ENCODE measurements at places on chromosomes 7 and 10.

DNA sequence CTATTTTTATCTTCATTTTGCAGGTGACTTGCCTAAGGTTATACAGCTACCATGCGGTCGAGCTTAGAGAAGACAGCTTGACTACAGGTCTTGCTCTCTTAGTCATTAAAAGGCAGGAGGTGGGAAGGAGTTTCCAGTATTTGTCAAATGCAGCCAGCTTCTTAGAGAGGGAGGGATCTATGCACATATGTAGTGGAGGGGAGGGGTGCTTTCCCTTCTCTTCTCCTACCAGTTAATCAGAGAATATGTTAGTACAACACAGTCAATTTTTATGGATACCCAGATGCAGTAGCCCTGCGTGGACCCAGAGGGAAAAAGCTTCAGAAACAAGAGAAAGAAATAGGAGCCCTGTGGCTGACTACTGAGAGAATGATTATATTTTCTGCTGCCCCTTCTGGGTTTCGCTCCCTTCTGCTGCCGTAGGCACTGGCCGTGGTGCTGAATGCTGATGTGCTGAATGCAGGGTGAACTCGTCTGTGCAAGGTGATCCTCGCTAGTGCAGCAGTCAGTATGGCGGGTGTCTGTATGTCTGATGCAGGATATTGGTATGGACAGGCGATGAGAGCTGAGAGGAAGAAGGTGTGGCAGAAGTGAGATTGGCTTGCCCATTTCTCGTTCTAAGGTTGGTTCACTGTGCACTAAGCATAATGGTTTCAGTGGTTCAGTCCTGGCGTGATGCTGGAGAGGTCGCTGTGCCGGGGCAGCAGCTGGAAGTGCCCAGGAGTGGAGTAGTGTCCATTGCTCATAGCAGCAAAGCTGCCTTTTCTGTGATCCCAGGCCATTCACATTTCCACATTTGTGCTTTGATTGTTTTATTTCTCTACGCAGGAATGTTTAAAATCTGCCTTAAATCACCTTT lies 189.2 kb upstream of the PODXL start:
- no peak for DNase-seq

GRCh38 chr7:44639671-44640321 lies 33.4 kb downstream of the OGDH start:
- DNase-seq, result peak; percentile 71

DNA sequence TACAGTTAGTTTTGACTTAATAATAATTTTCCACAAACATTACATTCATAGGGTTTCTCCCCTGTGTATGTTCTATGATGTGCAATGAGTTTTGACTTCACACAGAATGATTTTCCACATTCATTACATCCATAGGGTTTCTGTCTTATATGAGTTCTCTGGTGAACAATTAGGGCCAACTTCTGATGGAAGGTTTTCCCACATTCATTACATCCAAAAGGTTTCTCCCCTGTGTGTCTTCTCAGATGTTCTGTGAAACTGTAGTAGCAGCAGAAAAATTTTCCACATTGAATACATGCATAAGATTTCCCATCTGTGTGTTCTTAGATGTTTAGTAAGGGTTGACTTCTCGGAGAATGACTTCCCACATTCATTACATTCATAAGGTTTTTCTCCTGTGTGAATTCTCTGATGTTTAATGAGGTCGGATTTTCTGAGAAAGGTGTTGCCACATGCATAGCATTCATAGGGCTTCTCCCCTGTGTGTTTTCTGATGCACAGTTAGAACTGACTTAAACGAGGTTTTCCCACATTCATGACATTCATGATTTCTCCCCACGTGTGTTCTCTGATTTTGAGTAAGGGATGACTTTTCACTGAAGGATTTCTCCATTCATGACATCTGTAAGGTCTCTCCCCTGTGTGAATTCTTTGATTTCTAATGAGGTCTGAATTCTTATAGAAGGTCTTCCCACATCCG lies 118.5 kb downstream of the ZNF33B start:
- no peak for DNase-seq

DNA sequence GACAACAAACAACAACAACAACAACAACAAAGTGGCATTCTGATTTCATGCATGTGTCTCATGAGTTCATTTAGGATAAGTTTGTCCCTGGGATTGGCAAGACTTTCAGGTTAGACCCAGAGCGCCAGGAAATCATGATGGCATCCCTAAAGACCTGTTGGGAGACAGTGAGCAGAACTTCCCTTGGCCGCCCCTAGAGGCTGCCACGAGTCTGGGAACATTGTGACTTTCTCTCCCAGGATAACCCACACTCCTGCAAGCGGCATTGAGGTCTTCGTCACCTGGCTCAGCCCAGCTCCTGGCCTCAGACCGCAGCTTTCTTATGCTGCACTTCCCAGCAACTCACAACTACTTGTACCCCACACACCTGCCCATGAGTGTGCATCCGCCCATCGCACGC lies 80.5 kb upstream of the RNF32 start:
- no peak for DNase-seq

DNA sequence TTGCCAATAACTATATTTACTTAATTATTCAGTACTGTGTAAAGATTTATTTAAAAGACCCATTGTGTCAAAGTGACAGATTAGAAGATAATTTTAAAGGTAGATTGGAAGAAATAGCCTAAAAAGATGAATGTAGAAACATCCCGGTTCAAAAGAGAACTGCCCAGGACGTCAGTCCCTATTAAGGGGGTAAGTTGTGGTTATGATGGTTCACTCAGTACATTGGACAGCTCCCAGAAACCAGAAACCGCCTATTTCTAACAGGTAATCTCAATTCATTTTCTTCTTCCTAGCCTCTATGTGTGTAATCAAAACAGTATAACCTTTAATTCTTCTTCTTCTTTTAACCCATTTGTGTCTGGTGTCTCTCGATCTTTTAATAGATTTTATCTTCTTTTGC lies 1.5 kb upstream of the FERD3L start:
- no peak for DNase-seq

DNA sequence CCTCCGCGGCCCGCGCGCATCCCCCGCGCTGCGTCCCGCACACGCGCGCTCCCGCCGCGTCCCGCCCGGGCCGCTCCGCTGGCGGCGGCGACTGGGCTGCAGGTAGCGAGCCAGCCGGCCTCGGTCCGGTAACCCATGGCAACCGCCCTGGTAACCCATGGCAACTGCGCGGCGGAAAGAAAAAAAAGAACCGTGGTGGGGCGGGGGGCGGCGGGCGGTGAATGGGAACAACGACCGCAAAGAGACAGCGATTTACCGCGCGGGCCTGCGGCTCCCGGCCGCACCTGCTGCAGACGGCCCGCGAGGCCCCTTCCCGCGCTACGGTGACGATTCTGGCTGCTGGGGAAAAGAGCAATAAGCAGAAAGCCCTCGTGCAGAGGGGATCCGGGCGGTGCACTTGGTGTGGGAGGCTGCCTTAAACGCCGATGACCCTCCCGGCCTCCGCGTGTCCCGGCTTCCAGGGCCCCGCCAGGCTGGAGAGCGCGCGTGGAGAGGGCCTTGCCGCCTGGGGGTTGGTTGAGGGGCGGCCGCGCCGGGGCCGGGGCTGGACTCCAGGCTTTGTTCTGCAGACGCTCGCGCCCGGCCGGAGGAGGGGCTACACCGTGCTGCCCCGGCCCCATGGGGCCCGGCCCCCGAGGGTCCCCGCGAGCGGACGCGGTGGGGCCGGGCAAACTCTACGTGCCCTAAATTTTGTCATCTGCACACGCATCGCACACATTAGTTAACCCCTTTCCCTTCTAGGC lies 84.7 kb downstream of the SNX10 start:
- no peak for DNase-seq
